ENCODE measurements at places on chromosomes 12 and 14.

- no peak for DNase-seq
These were observed at the start of gene GLT1D1 for GRCh38 chr12:128852885-128853599. GLT1D1 (plus strand) TSS chr12:128853478; CDS start chr12:128853582, 104 bp downstream.

- no peak for DNase-seq
These were observed 5.7 kb upstream of the DTX1 start for GRCh38 chr12:113050795-113051194.

DNA sequence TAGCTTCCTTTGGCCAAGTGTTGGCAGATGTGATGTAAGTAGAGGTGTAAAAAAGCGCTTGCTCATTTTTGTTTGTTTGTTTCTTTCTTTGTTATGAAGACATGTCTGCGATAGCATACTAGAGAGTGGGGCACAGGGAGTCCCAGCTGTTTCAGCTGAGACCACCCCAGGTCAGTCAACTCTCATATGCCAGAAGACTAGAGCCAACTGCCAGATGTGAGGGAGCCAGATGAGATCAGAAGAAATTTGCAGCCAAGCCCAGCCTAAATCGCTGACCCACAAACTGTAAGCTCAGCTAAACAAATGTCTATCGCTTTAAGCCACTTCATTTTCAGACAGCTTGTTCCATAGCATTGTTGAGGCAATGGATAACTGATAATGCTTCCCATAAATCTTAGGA is 397.1 kb downstream of the APAF1 start:
- no peak for DNase-seq

- DNase-seq, result no peak
These were observed 11.6 kb upstream of the PAX9 start for GRCh38 chr14:36649872-36650650.

GRCh38 chr14:95577870-95578269 is 43.0 kb downstream of the GLRX5 start:
- DNase-seq, result no peak

DNA sequence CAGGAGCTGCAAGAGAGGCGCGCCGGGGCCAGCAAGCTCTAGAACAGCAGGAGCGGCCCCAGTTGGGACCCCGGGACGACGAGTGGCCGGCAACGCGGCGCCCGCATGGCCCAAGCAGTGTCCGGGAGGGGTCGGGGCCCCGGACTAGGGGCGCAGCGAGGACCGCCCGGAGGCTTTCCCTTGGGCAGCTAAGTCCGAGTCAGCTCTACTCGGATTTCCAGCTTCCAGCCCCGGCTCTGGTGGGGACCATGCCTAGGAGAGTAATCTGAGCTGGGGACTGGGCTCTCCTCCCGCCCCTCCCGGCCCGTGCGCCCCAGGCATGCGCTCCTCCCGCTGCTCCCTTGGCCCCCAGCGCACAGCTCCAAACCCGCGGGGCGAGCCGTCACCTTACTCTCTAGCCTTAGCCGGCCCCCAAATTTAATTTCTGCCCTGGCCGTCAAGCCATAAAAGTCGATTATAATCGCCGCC is 41.6 kb upstream of the CAPRIN2 start:
- no peak for DNase-seq

- no peak for DNase-seq
These were observed 162.0 kb downstream of the UNC79 start for GRCh38 chr14:93592786-93593185.

- no peak for DNase-seq
These were observed 28.4 kb downstream of the SLC6A12 start for GRCh38 chr12:185576-185955.

DNA sequence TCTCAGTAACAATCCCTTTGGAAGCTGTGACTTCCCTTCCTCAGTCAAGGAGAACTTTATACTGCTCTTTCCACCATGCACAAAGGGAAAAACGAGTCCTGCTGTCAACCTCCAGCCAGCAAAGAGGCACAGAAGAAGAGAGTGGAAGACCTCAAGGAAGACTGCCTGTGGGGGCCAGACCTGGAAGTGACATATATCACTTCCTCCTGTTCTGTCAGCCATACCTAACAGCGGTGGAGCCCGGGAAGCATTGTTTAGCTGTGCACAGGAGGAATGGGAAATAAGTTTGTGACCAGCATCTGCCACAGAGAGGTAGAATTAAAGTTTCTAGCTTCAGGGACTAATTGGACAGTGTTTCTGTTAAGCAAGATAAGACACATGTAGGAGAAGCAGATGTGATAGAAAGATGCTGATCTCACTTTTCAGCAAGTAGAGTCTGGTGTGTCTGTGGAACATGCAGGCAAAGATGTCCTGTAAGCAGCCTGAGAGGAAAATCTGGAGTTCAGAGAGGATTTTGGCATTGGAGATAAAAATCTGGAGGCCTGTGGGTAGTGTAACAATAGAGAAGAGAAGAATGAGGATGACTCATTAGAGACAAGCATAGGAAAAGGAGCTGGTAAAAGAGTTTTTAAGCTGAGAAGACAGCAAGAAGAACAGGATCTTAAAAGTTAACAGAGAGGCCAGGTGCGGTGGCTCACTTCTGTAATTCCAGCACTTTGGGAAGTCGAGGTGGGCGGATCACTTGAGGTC is 141.6 kb upstream of the CPSF6 start:
- no peak for DNase-seq

DNA sequence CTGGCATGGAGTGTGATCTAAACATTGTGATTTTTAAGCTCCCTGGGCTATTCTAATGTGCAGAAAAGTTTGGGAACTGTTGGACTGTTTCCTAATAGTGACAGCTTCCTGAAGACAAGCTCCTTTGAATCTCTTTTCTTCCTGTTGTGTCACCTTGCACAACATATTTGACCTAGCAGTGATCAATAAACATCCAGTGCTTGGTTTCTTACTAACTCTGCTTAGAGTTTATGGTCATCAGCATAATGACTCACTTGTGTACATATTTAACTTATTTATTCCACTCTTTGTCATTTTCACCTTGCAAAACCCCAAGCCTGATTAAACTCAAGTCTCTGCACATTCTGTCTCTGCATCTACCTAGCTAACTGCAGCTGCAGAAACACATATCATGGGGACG is 27.3 kb upstream of the TBC1D30 start:
- no peak for DNase-seq

DNA sequence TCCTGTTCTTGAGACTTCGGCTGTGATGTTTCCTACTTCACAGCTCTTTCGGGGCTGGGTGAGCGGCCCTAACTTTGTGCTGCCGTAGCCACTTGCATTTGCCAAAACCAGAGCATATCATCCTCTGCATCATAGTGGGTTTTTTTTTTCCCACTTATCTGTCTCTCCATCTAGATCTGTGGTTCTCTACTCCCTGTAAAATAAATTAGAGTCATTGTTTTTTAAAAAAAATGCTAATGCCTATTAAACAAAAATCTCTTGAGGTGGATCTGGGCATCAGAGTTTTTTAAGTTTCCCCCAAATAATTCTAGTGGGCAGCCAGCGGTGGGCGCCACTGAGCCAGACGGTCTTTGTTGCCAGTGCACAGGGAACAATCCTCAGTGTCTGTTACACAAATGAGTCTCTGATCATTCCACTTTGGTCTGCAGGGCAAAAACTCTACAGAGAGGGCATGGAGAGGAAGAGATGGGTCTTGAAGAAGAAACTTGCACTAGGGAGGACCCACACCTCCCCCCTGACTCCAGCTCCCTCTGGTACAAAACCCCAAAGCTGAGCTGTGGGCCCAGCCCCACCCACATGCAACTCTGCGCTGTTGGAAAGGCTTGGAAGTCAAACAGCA is 62.4 kb upstream of the BCL2L14 start:
- DNase-seq, result peak; percentile 9

DNA sequence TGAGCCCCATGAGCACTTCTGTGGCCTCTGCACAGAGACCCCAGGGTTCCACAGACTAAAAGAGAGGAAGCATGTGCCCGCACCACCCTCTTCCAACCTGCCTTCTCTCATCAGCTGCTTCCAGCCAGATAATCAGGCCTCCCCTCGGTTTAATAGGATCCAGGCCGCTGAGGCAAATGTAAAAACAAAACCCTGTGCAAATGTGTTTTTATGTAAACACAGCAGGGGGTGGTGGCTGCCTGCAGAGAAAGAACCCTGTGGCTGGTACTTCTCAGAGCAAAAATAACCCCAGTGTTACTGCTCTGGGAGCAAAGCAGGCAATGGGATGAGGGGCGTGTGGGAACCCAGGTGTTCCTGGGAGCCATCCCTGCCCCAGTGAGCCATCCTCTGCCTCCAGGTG is 46.2 kb downstream of the WSCD2 start:
- no peak for DNase-seq

GRCh38 chr12:123319826-123320225 is 44.8 kb downstream of the SBNO1 start:
- DNase-seq, result no peak

DNA sequence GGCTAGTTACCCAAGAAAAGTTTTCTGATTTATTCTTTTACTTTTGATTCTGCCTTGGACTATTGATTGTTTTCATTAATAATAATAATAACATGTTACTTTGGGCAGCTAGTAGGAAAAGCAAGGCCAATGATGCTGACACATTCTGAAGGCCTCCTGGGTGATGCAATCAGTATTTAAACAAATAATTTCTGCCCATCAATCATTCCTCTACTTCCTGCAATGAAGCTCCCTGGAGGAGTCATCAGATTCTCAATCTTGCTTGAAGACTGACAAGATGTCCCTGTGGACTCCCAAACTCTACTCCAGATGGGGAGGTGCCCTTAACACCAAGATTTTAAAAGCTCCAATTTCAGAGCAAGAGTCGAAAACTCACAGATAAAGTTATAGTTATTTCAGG is at the start of gene SPX:
SPX (plus strand) TSS at position 244 of the 400 bp plus-strand sequence. CDS start 177 bp downstream, outside the sequence.
- no peak for DNase-seq

- no peak for DNase-seq
These were observed 74.1 kb downstream of the PLXNC1 start for GRCh38 chr12:94222351-94223084.

GRCh38 chr14:68542346-68542745 is 250.5 kb downstream of the ZFP36L1 start:
- DNase-seq, result no peak

- no peak for DNase-seq
These were observed 1095.8 kb downstream of the GALC start for GRCh38 chr14:86897224-86897623.

- peak; percentile 68 for DNase-seq
These were observed at the start of gene RIMKLB for GRCh38 chr12:8697476-8698131. RIMKLB (plus strand) TSS chr12:8697991; CDS start chr12:8713867, 15,876 bp downstream.

GRCh38 chr12:55631733-55632132 is 5.0 kb upstream of the OR10P1 start:
- no peak for DNase-seq

GRCh38 chr12:71371122-71371521 is 68.5 kb upstream of the LGR5 start:
- DNase-seq, result no peak

DNA sequence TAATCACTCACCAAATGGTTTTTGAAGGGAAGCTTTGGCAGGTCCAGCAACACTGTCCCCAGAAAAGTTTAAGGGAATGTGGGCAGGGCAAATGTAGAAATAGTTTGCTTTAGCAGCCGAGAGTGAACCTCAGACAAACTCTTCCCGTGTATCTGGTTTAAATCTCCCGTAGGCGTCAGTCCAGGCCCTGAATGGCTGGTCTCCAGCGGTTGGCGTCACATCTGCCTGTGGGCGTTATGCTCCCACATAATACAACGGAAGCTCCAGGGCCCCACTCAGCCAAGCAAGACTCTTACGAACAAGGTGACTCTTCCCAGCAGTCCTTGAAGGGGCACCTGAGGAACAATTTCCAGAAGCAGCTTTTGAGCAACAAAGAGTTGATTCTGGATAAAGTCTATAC is 942 bp downstream of the ZC2HC1C start:
- no peak for DNase-seq

All from neural crest cell (in vitro differentiated cells).